Mesenteric fat pad (tissue), 1 donor: ENCODE measurements at places on chromosomes 3 and 15. TPM values are rescaled to one million over a fixed set of nuclear protein-coding genes. Genes with fewer than 3 reads are reported as not detected.
A peak's percentile ranks its signal among the peaks of the same experiment; 100 is the strongest.

DNA sequence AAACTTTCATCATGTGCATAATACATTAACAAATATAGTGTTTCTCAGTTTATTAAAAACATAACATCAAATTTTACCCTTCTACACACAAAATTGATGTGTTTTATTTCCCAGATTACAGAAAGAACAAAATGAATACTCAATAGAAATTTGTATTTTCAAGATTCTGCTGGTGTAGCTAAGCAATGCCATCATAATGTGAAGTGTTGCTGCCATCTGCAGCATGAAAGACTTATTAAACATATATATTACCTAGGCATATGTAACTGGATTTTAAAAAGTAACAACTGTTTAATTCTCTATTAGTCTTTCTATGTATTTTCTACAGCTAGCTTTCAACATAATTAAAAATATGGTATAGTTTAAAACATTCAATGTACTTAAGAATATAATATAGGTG is 27.5 kb downstream of the PLSCR5 start:
- DNase-seq, result no peak

GRCh38 chr3:69433121-69433968 is 47.5 kb upstream of the FRMD4B start:
- DNase-seq, result no peak

GRCh38 chr3:29440413-29441305 is 159.8 kb downstream of the RBMS3 start:
- DNase-seq, result no peak

- no peak for DNase-seq
Measured at GRCh38 chr3:83928903-83929302, 1029.9 kb upstream of the CADM2 start.

GRCh38 chr15:57747206-57747896 is 40.8 kb downstream of the POLR2M start:
- no peak for DNase-seq

GRCh38 chr3:113574213-113574612 is 41.9 kb downstream of the SIDT1 start:
- DNase-seq, result no peak

Gene MAGI1
- 74.8 TPM for total RNA-seq

Gene RAD54L2
- total RNA-seq, result 25.1 TPM

DNA sequence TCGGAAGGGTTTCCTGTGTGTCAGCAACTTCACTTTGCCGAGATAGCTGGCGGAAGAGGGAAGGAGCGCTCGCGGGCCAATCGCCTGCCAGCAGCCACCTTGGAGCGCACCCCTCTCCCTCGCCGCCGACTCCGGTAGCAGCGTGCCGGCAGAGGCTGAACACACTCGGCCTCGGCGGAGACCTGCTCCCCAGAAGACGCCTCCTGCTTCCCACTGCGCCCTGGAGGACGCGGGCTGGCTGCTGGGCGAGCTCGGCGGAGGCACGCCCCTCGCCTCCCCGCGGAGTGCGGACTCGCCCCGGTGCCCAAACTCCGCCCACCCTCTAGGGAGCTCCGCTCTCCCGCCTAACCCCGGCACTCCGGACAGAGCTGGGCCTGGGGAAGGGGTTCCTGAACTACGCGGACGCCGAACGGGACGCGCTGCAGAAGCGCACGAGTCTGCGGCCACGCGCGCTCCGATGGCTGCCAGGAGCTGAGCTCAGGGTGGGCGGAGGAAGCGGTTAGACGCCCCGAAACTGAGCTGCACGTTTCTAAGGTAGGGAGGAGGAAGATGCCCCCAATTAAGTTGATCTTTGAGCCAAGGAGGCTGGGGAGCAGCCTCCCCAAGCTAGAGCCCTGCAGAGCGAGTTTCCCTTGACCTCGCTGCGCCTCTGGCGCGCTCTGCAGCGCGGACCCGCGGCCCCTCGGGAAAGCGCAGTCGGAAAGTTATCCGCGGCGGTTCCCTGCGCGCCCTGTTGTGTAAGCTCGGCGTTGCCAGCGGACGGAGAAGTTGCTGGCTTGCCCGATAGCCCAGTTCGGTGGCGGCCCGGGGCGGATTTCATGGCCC is at the start of gene P2RY1:
P2RY1 (plus strand) TSS at position 356 of the 825 bp plus-strand sequence. CDS start 652 bp downstream, outside the sequence.
- peak; percentile 90 for DNase-seq

- no peak for DNase-seq
Measured at GRCh38 chr3:49422379-49423248, at the start of gene AMT. Gene AMT, minus strand, starts transcription at chr3:49422473. Its CDS starts 23 bp downstream, at chr3:49422450.

DNA sequence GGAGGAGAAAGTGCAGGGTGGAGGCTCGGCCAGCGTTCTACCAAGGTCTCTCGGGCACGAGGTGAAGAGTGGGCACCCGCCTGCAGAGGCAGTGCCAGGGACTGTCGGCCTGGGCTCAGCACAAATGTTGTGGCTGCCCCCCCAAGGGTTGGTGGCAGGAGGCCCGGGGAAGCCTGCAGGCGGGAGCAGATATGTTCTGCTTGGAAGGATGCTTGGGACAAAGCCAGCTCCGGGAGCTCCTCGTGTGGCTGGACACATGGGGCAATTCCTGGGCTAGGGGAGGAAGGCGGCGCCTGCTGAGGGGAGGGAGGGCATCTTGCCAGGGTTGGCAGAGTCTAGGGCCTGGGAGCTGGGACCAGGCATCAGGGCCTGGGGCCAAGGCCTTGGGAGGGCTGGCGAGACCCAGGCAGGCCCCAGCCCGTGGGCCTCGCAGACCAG is 30.4 kb upstream of the FBLN2 start:
- DNase-seq, result no peak

GRCh38 chr15:63896336-63897115 is 62.8 kb upstream of the HERC1 start:
- DNase-seq, result no peak

GRCh38 chr3:39284457-39284881 is 4.6 kb upstream of the CX3CR1 start:
- no peak for DNase-seq

DNA sequence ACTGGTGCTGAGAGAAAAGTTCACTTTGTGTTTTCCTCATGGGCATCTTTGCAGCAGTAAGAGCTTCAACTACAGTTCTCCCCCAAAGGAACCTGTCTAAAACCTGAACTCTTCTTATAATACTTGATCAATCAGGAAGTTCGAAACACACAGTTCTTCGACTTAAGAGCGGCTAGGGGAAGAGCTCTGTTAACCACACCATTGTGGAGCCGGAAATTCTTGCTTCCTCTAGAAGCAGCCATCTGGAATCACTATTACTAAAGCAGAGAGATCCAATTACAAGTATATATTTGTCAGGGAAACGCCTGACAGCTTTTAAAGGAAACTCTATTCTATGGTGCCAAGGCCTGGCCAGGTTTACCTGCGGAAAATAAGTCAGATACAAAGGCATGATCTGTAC is 337.3 kb upstream of the CBLB start:
- no peak for DNase-seq

- no peak for DNase-seq
Measured at GRCh38 chr15:63729115-63729884, 104.4 kb downstream of the HERC1 start.

Gene C15orf62
- total RNA-seq, result 0.19 TPM

- no peak for DNase-seq
Measured at GRCh38 chr3:42827023-42827422, 17.8 kb downstream of the ACKR2 start.

Gene C2CD4A
- total RNA-seq, result not detected

DNA sequence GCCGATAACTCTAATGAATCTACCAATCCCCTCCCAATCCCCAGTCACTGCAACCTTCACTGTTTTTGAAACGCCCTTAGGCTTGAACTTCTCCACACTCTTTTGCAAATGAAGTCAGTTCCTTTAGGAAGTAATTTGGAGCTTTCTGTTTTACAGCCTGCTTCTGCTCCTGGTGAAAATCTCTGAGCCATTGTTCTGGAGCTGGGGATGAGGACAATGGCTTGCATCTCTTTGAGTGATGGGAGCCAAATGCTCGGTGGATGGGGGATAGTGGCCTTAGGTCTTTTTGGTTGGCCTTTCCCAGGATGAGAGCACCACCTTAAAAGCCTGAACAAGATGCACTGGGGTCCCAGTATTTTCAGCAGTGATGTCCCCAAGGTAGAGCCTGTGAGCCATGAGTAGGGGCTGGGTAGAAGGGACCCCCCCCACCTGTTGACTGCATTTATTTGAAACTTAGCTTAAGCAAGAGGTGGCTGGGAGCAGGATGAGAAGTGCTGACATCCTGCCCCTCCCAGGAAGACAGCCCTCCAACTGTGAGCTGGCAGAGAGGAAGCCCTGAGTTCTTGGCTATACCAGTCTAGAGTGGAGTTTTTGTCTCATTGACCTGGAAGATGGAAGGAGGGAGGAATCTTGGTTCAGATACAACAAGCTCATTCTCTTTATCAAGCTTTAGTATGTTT is 7.6 kb upstream of the MYO5C start:
- no peak for DNase-seq

Gene ETFA
- 192 TPM for total RNA-seq

Gene COL8A1
- total RNA-seq, result 18.5 TPM
